Right lobe of liver (tissue), 6 donors: ENCODE measurements at places on chromosomes 6 and 20. TPM values are rescaled to one million over a fixed set of nuclear protein-coding genes. Genes with fewer than 3 reads are reported as not detected.

CDSN gene
- total RNA-seq = not detected

DDX43 gene
- not detected for total RNA-seq

PPIL6 gene
- not detected for total RNA-seq

ENPP1 gene
- 53.3 TPM for total RNA-seq

OPRL1 gene
- not detected for total RNA-seq

MCCD1 gene
- total RNA-seq = not detected

SLC17A3 gene
- total RNA-seq = 23.2 TPM

NKX2-2 gene
- total RNA-seq = not detected

HLA-DMB gene
- 4.6 TPM for total RNA-seq

SRSF12 gene
- total RNA-seq = 0.78 TPM

KCNQ2 gene
- total RNA-seq = not detected
